ENCODE measurements at places on chromosomes 12 and 14. TPM values are rescaled to one million over a fixed set of nuclear protein-coding genes. Genes with fewer than 3 reads are reported as not detected.

The KRT78 gene
- total RNA-seq: not detected

DNA sequence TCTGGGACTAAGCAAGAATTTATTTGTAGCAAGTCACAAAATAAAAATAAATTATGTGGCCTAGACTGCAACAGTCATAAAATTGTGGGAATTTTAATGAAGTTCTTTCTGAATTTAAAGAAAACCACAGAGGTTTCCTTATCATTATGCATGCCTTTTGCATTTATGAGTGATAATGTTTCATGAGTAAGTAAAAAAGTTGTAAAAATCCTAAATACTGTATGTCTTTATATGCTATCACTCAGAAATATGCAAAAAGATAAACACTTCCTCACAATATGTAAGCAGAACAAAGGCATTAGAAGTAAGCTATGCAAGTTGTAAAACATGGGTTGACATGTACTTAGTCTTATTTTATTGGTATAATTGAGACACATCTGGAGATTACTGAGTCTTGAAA is 239.4 kb upstream of the PDE3A start:
- no peak overlapping the region for H3K4me3 ChIP-seq
- H3K36me3 ChIP-seq: no peaks in the 10 kb centered on the region
- no peaks in the 10 kb centered on the region for H3K27me3 ChIP-seq

The FOXG1 gene
- total RNA-seq: 0.81 TPM

The ADCY4 gene
- total RNA-seq: not detected

The MYF5 gene
- not detected for total RNA-seq

DNA sequence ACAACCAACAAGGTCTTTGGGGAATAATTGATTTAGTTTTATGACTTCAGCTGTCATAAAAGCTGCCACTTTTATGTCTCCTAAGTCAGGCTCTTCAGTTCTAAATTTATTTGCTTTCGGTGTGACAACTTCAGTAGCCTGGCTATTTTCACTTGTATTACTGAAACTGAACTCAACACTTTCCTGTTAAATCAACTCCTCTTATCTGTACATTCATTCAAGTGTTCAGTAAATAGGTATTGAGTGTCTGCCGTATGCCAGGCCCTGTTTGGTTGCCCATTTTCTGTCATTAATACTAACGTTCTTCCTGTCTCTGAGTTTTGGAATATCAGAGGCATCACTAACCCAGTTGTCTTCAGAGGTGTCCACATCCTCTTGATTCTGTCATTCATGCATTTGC is 7.5 kb downstream of the UTP20 start:
- no peaks in the 10 kb centered on the region for H3K4me1 ChIP-seq
- DNase-seq: no peak
- H3K27me3 ChIP-seq: no peaks in the 10 kb centered on the region

DNA sequence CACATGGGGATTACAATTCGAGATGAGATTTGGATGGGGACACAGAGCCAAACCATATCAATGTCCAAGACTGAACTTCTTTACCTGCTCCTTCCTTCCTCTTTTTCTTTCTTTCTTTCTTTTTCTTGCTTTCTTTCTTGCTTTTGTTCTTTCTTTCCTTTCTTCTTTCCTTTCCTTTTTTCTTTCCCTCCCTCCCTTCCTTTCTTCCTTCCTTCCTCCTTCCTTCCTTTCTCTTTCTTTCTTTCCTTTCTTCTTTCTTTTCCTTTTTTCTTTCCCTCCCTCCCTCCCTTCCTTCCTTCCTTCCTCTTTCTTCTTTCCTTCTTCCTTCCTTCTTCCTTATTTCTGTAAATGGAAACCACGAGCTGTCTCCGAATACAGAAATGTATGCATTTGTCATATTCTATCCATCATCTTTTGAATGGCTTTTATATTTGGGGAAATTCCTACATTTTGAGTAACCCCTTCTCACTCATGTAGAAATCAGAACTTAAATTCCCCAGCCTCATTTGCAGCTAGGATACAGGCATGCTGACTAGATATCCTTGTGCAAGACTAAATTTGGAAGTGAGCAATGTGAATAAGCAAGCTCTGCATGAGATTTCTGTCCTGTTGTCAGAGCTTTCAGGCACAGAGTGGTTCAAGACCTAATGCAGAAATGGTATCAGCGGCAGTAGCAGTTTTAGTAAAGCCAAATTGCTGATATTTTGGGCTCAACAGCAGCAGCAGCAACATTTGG is 11.5 kb downstream of the GPR33 start:
- DNase-seq: no peak
- H3K27me3 ChIP-seq: no peaks in the 10 kb centered on the region
- H3K36me3 ChIP-seq: no peaks in the 10 kb centered on the region
- peaks cover 9% of the 10 kb centered on the region for H3K4me1 ChIP-seq

DNA sequence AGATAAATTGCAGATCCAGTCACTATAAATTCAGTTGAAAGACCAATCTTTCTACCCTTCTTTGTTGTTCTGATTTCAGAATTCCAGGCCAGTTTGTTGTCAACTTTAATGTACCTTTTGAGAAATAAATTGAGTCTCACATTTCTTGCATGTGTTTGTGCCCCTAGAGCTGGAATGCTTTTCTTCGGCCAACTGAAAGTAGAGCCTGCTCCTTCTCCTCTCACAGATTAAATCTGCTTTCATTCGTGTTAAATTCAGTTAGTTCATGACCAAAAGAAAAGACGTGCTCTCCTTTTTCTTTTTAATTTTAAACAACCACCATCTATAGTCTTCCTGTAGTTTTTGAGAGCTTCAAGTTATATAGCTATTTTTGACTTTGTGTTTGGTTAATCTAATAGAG is 22.9 kb downstream of the SOCS2 start:
- H3K27ac ChIP-seq: no peak overlapping the region
- DNase-seq: no peak

GRCh38 chr14:52951681-52952554 is 1.1 kb upstream of the FERMT2 start:
- peak overlapping the region; percentile 100 for H3K4me3 ChIP-seq
- H3K4me1 ChIP-seq: peaks cover 13% of the 10 kb centered on the region
- H3K36me3 ChIP-seq: 0 out of 2 replicates have a peak, but pooled peaks cover 3% of the 10 kb centered on the region
- H3K27me3 ChIP-seq: no peaks in the 10 kb centered on the region

DNA sequence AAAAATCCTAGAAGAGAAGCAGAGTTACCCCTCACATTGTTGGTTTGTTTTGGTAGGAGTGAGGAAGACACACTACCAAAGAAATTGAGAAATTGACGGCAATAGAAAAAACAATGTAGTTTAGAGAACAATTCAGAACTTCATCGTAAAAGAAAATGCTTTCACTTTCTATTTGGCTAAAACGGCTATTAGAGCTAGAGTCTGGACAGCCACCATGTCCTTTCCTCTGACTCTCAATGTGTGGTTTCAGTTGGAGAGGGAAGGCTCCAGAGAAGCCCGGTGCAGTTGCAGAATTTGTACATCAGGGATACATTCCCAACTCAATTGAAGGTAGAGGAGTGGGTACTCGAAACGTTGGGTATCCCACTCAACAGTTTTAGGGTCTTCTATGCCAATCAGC is 535.3 kb downstream of the GALC start:
- H3K27me3 ChIP-seq: no peaks in the 10 kb centered on the region
- H3K4me1 ChIP-seq: no peaks in the 10 kb centered on the region
- no peak for DNase-seq
- H3K27ac ChIP-seq: no peak overlapping the region
- H3K4me3 ChIP-seq: no peak overlapping the region

DNA sequence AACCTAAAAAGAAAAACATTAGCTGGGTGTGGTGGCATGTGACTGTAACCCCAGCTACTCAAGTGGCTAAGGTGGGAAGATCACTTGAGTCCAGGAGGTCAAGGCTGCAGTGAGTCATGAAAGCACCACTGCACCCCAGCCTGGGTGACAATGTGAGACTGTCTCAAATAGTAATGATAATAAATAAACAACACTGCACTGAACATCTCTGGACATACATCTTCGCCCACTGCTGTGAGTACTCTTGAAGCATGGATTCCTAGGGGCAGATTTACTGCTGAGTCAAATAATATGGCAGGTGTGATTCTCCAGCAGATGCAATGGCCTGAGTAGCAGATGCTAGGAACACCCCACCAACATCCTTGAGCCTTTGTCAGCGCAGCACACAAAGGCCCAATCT is 23.6 kb downstream of the ABCB9 start:
- no peaks in the 10 kb centered on the region for H3K27me3 ChIP-seq
- H3K4me3 ChIP-seq: no peak overlapping the region
- no peak overlapping the region for H3K27ac ChIP-seq
- H3K4me1 ChIP-seq: peaks cover 25% of the 10 kb centered on the region

The LMNTD1 gene
- not detected for total RNA-seq

The ARHGDIB gene
- total RNA-seq: 1.2 TPM

DNA sequence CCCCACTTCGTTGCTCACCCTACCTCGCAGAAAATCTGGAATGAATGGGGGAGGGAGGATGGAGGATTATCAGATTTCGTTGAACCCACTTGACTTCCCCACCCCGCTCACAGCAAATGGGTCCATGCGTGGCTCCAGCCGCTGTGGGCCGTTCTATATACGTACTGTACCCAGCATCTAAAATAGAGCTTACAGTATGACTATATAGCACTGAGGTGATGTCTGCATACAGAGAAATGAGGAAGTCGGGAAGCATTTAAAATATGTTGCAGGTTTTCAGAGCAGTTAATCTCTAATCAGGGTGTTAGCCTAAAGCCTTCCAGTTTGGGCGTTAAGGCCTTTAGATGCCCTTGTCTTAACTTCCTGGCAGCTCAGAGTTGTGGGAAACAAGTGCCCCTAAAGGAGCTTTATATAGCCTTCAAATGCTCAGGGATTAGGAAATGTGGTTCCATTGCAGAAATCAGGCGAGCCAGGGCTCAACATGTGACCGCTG is 1.4 kb downstream of the BICDL1 start:
- no peak for DNase-seq
- H3K27me3 ChIP-seq: no peaks in the 10 kb centered on the region
- no peak overlapping the region for H3K4me3 ChIP-seq

DNA sequence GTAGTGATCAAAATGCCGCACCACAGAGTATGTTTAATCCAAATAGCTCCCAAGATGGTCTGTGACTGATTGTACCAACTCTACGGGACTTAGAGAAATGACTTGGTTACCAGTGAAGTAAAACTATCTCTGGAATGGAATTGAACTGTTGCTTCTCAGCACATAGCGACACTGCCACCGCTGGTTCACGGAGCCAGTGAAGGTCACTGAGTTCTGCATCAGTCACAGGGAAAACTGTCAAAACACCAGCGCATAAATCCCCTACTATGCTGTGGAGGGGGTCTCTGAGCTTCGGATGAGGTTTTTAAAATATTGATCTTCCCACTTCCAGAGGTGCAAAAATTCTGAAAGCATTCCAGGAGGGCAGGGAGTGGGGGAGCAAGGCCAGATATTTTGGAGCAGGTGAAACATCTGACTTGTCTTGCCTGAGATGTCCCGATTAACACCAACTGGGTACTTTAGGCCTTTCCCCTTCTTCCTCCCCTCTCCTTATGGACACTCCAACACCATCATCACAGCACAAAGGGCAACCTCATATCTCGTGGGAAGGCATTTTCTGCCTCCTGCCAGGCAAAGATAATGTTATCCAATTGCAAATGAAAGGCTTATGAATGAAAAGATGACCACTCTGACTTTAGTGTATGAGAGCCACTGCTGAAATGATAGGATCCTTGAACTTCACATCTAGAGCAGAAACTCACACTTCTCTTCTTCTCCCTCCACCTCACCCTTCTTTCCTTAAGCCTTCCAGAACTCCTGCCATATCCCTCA is 2.0 kb upstream of the PLXNC1 start:
- H3K4me1 ChIP-seq: no peaks in the 10 kb centered on the region
- H3K4me3 ChIP-seq: no peak overlapping the region
- H3K27ac ChIP-seq: no peak overlapping the region
- DNase-seq: no peak
- no peaks in the 10 kb centered on the region for H3K36me3 ChIP-seq

The SRRM4 gene
- not detected for total RNA-seq

The PLEKHG3 gene
- 20.9 TPM for total RNA-seq

GRCh38 chr12:57276935-57277563 is 26.1 kb upstream of the STAC3 start:
- no peak overlapping the region for H3K27ac ChIP-seq
- peaks cover 38% of the 10 kb centered on the region for H3K4me1 ChIP-seq
- no peaks in the 10 kb centered on the region for H3K36me3 ChIP-seq
- peak; percentile 100 for DNase-seq

DNA sequence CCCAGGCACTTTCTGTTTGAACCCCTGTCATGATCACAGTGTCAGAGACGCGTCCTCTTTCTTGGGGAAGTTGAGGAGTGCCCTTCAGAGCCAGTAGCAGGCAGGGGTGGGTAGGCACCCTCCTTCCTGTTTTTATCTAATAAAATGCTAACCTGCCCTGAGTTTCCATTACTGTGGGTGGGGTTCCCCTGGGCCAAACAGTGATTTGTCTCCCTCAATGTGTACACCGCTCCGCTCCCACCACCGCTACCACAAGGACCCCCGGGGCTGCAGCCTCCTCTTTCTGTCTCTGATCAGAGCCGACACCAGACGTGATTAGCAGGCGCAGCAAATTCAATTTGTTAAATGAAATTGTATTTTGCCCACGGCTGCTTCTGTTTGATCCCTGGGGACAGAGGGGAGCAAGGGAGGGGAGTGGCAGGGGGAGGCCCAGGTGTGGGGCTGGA is 5.1 kb downstream of the SHMT2 start:
- peaks cover 53% of the 10 kb centered on the region for H3K36me3 ChIP-seq
- H3K27me3 ChIP-seq: no peaks in the 10 kb centered on the region
- H3K4me1 ChIP-seq: peaks cover 9% of the 10 kb centered on the region

GRCh38 chr12:13004361-13004760 is 4.3 kb upstream of the HEBP1 start:
- no peak overlapping the region for H3K27ac ChIP-seq
- no peak for DNase-seq
- H3K27me3 ChIP-seq: no peaks in the 10 kb centered on the region
- no peak overlapping the region for H3K4me3 ChIP-seq
- H3K4me1 ChIP-seq: peaks cover 7% of the 10 kb centered on the region

DNA sequence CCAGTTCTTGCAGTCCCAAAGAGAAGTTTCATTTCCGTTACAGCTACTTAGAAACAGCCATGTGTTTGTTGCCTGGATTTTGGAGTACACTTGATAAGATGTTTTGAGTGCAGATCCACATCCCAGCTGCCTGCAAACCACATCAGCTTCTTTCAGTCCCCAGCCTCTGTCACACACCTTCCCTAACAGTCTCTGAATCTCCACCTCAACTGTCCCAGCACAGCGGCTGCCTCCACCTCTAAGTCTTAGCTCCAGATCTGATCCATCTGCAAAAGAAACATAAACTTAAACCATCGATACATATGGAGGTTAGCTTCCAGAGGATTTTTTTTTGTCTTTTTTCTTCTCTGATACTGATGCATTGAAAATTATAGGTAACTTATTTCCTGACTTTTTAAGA is 8.4 kb downstream of the CD163 start:
- H3K4me1 ChIP-seq: no peaks in the 10 kb centered on the region
- H3K27me3 ChIP-seq: no peaks in the 10 kb centered on the region
- H3K36me3 ChIP-seq: no peaks in the 10 kb centered on the region
- no peak overlapping the region for H3K27ac ChIP-seq
- H3K4me3 ChIP-seq: no peak overlapping the region
- no peak for DNase-seq

- no peaks in the 10 kb centered on the region for H3K27me3 ChIP-seq
- H3K4me3 ChIP-seq: no peak overlapping the region
- no peak for DNase-seq
- H3K27ac ChIP-seq: no peak overlapping the region
- peaks cover 14% of the 10 kb centered on the region for H3K4me1 ChIP-seq
- peaks cover 41% of the 10 kb centered on the region for H3K36me3 ChIP-seq
These were observed 12.7 kb downstream of the FLRT2 start for GRCh38 chr14:85542623-85543022.

The SERPINA12 gene
- not detected for total RNA-seq

GRCh38 chr14:72640911-72641485 is 252.9 kb downstream of the DPF3 start:
- H3K4me3 ChIP-seq: no peak overlapping the region
- no peak overlapping the region for H3K27ac ChIP-seq
- no peaks in the 10 kb centered on the region for H3K27me3 ChIP-seq
- H3K36me3 ChIP-seq: no peaks in the 10 kb centered on the region

The RPGRIP1 gene
- total RNA-seq: not detected

Data from SJCRH30 (cell line).